ENCODE measurements at places on chromosomes 3 and 15.
A peak's percentile ranks its signal among the peaks of the same experiment; 100 is the strongest.

- peak; percentile 19 for DNase-seq
These were observed 38.2 kb downstream of the TRANK1 start for GRCh38 chr3:36906504-36907149.

- no peak for DNase-seq
These were observed 118.6 kb downstream of the SMAD6 start for GRCh38 chr15:66820481-66821176.

- no peak for DNase-seq
These were observed at the start of gene GHRL for GRCh38 chr3:10292505-10293419. GHRL (minus strand) TSS chr3:10292947; CDS start chr3:10290180, 2,767 bp downstream.

GRCh38 chr15:68227643-68228142 lies 1.8 kb downstream of the CLN6 start:
- no peak for DNase-seq

GRCh38 chr3:21645121-21645897 lies 105.7 kb downstream of the ZNF385D start:
- DNase-seq: no peak

DNA sequence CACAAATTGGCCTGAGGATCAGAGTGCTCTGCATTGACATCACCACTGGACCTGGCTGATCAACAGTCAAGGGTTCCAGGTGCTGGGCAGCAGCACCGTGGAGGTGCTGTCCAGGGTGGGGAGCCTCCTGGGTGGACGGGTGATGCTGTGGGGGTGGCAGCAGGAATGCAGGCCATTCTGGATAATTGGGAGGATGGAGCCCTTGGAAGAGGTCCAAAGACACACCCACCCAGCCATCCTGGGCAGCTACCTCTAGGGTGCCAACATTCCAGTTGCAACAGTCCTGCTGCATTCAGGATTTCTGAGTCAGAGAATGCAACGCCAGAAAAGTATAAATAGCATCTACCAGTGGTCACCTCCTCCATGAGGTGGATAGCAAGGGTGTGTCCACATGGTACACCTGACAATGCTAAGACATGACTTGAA lies 26.8 kb downstream of the STARD5 start:
- no peak for DNase-seq

GRCh38 chr3:14810070-14810791 lies 8.5 kb upstream of the FGD5 start:
- no peak for DNase-seq

DNA sequence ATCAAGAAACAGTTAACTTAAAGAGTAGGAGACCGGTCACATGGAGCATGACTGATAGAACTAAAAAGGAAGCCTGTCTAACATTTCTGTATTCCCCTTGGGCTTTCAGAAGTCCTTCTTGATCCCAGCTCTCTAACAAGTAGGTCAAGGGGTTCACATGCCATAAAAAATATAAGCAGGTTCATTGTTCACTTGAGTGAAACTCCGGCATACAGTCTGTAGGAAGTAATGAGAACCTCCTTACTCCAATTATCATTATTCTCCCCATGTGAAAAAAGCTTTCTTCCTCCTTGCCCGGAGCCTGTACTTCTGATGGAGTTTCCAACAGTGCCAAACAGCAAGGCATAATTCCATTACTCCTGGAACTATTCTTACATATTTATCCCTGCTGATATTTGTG lies 242.8 kb upstream of the CNTN4 start:
- DNase-seq: no peak

DNA sequence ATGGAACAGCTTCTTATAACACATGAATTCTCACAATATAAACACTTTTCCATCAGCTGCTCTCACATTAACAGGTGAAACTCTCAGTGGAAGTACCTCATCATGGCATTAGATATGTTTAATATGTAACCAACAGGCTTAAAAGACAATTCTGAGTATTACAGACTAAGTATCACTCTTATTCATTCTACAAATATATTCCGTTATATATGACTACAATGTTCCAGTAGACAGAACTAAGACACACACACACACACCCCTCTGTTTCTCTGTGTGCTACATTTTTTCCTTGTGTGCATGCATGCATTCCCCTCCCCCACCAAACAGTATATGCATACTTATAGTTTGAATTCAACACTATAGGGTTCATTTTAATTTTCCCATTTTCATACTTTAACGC lies 32.4 kb downstream of the MRPL3 start:
- no peak for DNase-seq

DNA sequence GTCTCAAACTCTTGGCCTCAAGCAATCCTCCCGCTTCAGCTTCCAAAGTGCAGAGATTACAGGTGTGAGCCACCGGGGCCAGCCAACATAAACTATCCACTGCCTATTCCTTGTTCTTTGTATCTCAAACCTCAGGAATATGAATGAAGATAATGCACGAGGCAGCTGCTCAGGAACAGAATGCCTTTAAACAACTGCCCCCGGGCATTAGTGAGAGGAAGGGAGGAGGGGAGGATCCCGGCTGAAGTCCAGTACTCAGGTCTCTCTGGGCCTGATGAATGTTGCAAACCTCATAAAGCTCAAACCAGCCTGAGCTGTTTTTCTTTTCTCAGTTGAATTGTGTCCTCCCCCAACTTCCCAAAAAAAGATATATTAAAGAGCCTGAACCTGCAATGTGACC lies 26.9 kb upstream of the MTMR14 start:
- no peak for DNase-seq

- no peak for DNase-seq
These were observed 31.0 kb downstream of the LOXL1 start for GRCh38 chr15:73957276-73957675.

- DNase-seq: no peak
These were observed 39.0 kb downstream of the MAPK6 start for GRCh38 chr15:52057996-52058395.

DNA sequence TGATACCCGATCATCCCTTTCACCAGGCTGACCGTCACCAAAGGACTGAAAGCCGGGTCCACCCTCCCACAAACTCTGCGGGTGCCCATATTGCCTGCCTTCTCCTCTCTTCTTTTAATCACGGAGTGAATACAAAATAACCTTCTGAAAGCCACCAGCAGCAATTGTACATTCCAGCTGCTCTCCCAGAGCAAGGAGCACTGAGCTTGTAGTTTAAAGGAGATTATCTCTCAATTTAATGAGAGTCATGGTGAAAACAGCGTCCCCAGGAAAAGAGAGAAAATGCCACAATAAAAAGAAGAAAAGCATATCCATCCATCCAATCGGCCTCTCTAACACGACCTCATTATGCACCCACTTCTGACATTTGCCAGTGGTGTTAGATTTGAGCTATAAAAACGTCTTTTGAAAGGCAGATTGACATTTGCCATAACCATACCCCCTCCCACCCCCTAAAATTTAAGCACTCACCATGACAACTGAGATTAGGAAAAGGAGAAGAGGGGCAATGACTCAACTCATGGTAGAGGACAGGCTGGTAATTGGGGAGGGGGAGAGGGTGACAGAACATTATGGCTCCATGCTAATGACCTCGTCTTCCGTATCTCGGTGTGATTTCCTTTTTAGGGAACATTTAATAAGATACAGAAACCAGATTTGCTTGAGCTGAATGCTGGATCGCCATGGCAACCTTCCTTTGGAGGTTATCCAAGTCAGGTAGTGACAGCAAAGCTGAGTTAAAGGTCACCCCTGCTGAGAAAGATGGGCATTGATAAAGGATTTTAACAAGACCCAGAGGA lies 106.2 kb downstream of the ST8SIA2 start:
- no peak for DNase-seq

GRCh38 chr3:31815631-31816440 lies 165.2 kb downstream of the OSBPL10 start:
- no peak for DNase-seq

- DNase-seq: no peak
These were observed 12.6 kb downstream of the IL12A start for GRCh38 chr3:160001148-160001760.

DNA sequence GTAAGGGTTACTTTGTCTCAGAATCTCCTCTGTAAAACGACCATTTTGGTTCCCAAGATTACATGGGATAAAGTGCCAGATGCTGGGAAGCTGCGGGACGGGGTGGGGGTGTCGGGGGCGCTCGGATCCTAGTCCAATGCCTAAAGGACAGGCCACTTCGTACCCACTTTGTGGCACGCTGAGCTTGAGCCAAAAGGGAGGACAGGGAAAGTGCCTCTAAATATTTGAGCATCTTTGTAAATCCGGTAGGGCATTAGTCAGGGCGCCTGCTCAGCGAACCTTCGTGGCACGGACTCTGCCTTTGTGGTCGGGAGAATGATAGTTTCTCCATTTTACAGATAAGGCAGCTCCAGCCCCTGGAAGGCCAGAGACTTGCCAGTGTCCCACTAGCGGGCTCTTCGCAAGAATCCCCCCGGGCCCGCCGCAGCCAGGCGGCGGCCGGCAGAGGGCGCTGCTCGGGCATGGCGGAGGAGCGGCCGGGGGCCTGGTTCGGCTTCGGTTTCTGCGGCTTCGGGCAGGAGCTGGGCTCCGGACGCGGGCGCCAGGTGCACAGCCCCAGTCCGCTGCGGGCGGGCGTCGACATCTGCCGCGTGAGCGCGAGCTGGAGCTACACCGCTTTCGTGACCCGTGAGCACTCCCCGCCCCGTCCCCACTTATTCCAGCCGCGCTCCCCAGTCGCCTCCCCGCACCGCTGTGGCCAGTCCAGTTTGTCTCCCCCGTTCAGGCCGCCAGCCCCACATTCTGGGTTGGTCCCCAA lies 1.8 kb downstream of the RCCD1 start:
- peak; percentile 66 for DNase-seq

GRCh38 chr3:30583973-30584372 lies 22.4 kb upstream of the TGFBR2 start:
- DNase-seq: no peak

DNA sequence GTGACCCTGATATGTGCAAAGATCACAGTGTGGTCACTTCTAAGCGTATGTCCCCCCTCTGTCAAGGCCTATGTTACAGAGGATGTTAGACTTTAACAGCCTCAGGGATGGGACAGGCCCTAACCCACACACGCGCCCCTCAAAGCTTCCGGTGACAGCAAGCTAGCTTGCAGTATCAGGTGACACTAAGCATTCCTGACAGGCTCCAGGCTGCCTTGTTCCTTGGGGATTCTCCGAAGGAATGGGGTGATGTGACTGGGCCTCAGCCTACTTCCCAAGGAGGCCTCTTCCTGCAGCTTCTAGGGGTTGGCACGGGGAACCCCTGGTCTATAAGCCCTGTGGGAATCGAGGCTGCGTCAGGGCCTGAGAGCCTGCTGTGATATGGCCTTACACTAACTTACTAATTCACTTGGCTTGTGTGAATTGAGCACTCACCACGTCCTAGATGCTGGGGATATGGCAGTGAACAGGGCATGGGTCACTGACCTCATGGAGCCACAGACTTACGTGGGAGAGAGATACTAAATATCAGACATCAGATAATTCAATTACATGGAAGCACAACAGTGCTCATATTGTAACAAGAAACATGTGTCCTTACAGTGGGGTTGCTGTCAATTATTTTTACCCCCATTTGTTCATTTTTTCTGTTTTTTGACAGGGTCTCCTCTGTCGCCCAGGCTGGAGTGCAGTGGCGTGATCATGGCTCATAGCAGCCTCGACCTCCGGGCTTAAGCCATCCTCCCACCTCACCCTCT lies 11.4 kb upstream of the SPTBN5 start:
- DNase-seq: no peak

GRCh38 chr3:139636511-139636910 lies 41.3 kb downstream of the NMNAT3 start:
- no peak for DNase-seq

GRCh38 chr15:64536244-64536836 lies 76.0 kb downstream of the ZNF609 start:
- peak; percentile 39 for DNase-seq

DNA sequence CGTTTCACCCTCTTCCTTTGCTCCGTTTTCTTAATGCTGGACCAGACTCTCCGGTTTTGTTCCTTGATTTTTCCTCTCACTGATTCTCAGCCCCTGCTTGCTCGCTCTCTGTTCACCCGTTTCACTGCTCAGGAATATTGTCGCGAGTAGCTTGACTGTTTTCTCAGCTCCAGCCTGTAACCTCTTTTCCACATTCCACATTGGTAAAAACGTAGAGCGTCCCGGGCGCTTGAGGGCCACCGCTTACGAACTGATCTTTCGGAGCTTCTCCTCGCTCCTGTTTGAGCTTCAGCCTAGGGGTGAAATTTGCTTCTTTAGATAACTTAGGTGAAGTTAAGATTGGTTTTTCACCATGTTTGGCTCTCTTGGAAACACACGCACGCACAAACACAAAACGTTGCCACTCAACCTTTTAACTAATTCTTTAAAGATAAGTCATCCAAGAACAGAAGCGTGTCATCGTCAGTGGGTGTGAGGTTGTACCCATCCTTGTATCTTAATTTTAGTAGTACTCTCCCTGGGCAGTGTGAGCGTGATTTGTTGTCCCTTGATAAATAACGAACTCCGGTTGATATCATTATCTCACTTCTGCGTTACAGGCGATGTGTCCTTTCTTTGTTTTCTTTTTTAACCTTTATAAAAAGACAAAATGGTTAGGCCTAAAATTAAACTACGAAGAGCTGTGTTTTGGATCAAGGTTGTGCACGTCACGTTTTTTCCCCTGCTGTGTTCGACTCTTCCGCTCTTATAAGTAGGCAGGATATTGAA lies 1.0 kb downstream of the PAK2 start:
- DNase-seq: peak; percentile 66

- no peak for DNase-seq
These were observed 64.5 kb downstream of the FEM1B start for GRCh38 chr15:68341760-68342725.

GRCh38 chr3:13141991-13142412 lies 68.8 kb upstream of the IQSEC1 start:
- DNase-seq: peak; percentile 44

- no peak for DNase-seq
These were observed 100.8 kb downstream of the DTWD1 start for GRCh38 chr15:49721621-49722020.

DNA sequence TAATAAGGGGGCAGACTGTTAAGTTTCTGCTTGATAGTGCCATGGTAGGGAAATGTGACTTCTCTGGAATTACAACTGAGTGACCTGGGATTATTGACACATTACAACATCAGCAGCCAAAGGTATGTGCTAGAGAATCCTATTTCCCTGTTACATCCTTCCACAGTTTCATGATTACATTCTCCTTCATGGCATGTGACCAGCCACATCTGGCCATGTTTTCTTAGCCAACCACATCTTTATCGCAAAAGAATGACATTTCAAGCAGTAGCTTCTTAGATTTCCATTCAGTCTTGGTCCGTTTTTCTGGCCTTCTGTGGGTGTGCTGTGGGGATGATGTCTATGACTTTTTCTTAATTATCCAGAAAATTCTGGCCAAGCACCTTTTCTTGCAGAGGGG lies 45.4 kb upstream of the CTDSPL start:
- DNase-seq: no peak
